ENCODE measurements at places on chromosomes 11 and 22. TPM values are rescaled to one million over a fixed set of nuclear protein-coding genes. Genes with fewer than 3 reads are reported as not detected.

GRCh38 chr22:43566561-43567332 is 154.9 kb downstream of the MPPED1 start:
- no peak for DNase-seq

CALCA gene
- total RNA-seq: not detected

DNA sequence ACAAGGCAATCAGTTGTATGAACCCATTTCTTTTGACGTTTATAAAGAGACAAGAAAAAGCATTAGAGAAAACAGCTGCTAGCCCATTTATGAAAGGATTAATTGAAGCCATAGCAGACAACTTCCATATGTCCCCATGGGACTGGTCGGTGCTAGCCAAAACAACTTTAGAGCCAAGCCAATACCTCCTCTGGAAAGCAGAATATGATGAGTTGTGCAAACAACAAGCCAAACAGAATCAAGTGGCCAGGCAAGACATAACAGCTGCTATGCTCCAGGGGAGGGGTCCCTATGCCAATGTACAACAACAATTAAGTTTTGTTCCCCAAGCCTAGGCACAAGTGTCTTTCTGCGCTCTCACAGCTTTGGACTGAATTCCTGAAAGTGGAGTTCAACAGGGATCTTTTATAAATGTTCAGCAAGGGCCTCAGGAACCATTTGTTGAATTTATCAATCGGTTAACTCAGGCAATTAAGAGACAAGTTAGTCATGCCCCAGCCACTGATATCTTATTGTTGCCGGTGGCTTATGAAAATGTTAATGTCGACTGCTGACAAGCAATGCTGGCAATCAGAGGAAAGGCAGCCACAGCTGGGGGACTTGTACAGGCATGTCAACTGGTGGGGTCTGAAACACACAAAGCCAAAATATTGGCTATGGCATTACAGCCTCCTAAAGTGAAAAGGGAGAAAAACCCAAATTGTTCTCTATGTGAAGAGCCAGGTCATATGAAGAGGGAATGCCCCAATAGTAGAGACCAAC is 1593.1 kb upstream of the TENM4 start:
- DNase-seq: no peak

GRCh38 chr22:25364281-25364680 is 144.8 kb downstream of the CRYBB2 start:
- DNase-seq: no peak

GRCh38 chr11:46718155-46719019 is 626 bp upstream of the F2 start:
- no peak for DNase-seq

- DNase-seq: no peak
These were observed 9.1 kb downstream of the LINC01488 start for GRCh38 chr11:69490516-69490915.

GRM5 gene
- total RNA-seq: 139 TPM

GRCh38 chr11:4560467-4560866 is 15.5 kb downstream of the OR52M1 start:
- no peak for DNase-seq
